ENCODE measurements at places on chromosomes 16 and 17.
A peak's percentile ranks its signal among the peaks of the same experiment; 100 is the strongest.

DNA sequence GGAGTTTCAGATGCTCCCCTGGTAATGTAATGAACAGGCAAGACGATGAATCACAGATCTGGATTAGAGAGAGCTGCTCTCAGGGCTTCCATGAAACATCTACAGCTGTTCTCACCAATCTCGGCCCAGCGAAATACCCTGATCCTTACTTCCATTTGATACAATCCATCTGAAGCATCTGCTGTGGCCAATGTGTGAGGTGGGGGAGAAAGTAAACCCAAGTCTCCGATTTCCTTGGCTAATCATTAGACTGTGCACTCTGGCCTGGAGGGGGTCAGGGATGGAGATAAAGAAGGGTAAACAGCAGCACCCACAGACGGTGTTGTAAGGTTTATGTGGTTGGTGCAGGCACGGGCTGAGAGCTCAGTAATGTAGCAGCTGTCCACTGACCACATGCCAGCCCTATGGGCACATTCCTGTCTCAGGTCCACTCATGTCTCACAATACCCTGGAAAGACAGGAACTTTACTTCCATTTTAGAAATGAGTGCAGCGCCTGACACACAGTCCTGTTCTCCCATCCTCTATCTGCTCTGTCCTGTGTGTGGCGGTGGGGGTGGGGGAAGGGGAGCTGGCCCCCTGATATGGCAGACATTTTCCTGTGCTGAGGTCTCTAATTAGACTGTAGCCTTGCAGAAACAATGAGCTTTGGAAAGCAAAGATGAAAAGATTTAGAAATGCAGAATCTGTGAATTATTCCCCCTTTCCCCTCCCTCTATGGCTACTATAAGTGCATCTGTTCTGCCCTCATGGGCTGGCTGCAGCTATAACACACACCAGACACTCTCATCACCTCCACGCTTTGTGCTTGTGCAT, 48.3 kb upstream of the ERN1 start:
- H3K36me3 ChIP-seq, result peaks cover 6% of the 10 kb centered on the region
- H3K4me3 ChIP-seq, result no peak overlapping the region
- H3K4me1 ChIP-seq, result no peaks in the 10 kb centered on the region
- H3K27me3 ChIP-seq, result no peaks in the 10 kb centered on the region
- DNase-seq, result no peak
- no peak overlapping the region for H3K27ac ChIP-seq

- DNase-seq, result no peak
- H3K36me3 ChIP-seq, result no peaks in the 10 kb centered on the region
- H3K27ac ChIP-seq, result no peak overlapping the region
Observed at GRCh38 chr17:44827863-44828262, 2.2 kb downstream of the GJC1 start.

DNA sequence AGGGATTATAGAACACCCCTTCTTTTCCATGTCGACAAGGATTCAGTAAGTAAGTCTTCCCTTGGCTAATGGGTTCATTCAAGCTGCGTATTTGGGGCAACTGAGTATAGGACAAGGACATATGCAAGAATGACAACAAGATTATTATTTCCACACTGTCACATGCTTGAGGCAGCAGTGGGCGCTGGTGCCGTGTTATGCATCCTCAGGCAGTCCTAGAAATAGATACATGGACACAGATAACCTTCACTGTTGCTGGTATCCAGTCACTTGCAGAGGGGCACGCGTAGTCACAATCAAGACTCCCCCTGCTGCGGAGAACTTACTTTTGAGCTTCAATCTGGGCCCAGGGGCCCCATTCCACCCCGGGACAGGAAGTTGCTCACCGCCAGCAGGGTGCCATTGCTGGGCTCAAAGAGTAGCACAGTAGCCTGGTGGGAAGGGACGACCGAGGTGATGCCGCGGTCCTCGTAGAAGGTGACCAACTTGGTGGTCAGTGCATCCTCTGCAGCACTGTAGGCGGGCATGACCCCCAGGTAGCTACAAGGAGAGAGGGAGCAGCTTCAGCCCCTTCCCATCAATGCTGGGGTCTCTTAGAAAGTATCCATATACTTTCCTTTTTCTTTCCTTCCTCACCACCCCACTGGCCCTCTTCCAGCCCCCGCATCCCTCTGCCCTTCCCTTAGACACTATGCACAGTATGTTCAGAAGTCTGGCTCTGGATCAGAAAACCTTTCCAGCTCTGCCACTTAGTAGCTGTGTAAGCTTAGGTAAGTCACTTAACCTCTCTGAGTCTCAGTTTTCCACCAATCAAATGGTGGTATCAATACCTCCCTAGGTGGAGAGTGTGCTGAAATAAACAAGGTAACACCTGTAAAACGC, 804 bp downstream of the CRYM start:
- no peak overlapping the region for H3K27ac ChIP-seq
- peaks cover 7% of the 10 kb centered on the region for H3K4me1 ChIP-seq
- DNase-seq, result no peak
- H3K36me3 ChIP-seq, result no peaks in the 10 kb centered on the region

GRCh38 chr16:84175350-84176081, 11.3 kb downstream of the TAF1C start:
- H3K4me1 ChIP-seq, result no peaks in the 10 kb centered on the region
- no peak overlapping the region for H3K27ac ChIP-seq
- H3K36me3 ChIP-seq, result peaks cover 3% of the 10 kb centered on the region
- H3K27me3 ChIP-seq, result peaks cover 2% of the 10 kb centered on the region

- H3K36me3 ChIP-seq, result no peaks in the 10 kb centered on the region
- H3K4me3 ChIP-seq, result no peak overlapping the region
- no peaks in the 10 kb centered on the region for H3K4me1 ChIP-seq
- H3K27me3 ChIP-seq, result no peaks in the 10 kb centered on the region
- H3K27ac ChIP-seq, result no peak overlapping the region
- no peak for DNase-seq
Observed at GRCh38 chr16:52785653-52786052, 238.7 kb upstream of the TOX3 start.

DNA sequence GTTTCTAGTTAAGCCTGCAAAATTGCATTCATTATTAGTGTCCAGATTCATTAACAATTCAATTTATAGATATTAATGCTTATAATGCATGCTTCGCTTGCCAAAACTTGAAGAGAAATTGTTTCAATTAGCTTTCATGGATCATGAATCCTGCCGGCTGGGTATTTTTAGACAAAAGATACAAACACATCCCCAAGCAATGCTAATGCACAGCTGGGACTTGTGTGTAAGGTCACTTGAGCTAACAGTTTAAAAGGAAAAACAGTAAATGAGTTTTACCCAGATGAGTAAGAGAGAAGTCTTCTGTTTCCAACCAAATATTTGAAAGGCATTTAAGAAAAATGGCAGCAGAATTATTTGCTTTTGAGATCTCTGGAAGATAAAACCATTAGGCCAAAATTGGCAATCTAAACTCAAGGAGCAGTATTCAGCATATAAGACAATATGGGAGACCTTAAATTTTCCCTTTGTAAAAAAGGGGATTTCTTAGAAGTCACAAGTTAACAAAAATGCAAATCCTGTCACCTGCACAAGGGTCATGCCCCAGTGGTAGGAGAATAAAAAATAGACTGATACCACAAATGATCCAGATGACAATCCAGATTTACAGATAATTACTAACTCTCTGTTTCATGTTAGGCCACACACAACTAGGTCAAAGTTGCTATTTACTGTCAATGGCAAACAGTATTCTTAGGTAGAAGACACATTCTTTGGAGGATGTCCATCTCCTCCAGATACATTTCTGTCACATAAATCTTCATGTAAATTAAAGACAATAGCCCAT, 418.4 kb upstream of the PMFBP1 start:
- DNase-seq, result no peak
- no peaks in the 10 kb centered on the region for H3K4me1 ChIP-seq

- H3K36me3 ChIP-seq, result no peaks in the 10 kb centered on the region
- H3K27me3 ChIP-seq, result peaks cover 7% of the 10 kb centered on the region
- no peak for DNase-seq
- no peak overlapping the region for H3K4me3 ChIP-seq
- no peak overlapping the region for H3K27ac ChIP-seq
- H3K4me1 ChIP-seq, result peaks cover 13% of the 10 kb centered on the region
Observed at GRCh38 chr17:65103896-65104295, 33.3 kb upstream of the RGS9 start.

GRCh38 chr17:74898376-74898946, 5.0 kb upstream of the FADS6 start:
- H3K4me1 ChIP-seq, result peaks cover 2% of the 10 kb centered on the region
- peaks cover 9% of the 10 kb centered on the region for H3K27me3 ChIP-seq
- no peak for DNase-seq
- H3K27ac ChIP-seq, result no peak overlapping the region
- no peaks in the 10 kb centered on the region for H3K36me3 ChIP-seq

GRCh38 chr17:75832164-75832651, 12.0 kb downstream of the UNC13D start:
- H3K27me3 ChIP-seq, result no peaks in the 10 kb centered on the region
- peaks cover 41% of the 10 kb centered on the region for H3K4me1 ChIP-seq
- peaks cover 61% of the 10 kb centered on the region for H3K36me3 ChIP-seq
- peak; percentile 46 for DNase-seq

- H3K4me1 ChIP-seq, result peaks cover 62% of the 10 kb centered on the region
- peak overlapping the region; percentile 77 for H3K27ac ChIP-seq
- H3K27me3 ChIP-seq, result no peaks in the 10 kb centered on the region
- H3K4me3 ChIP-seq, result peak overlapping the region; percentile 55
- DNase-seq, result peak; percentile 71
Observed at GRCh38 chr17:68460715-68461114, 3.4 kb upstream of the WIPI1 start.

- H3K36me3 ChIP-seq, result no peaks in the 10 kb centered on the region
- H3K4me3 ChIP-seq, result no peak overlapping the region
- no peak for DNase-seq
- H3K27ac ChIP-seq, result no peak overlapping the region
- H3K27me3 ChIP-seq, result peaks cover 20% of the 10 kb centered on the region
Observed at GRCh38 chr16:86490859-86491639, 19.3 kb upstream of the FOXF1 start.

- H3K27ac ChIP-seq, result peak overlapping the region; percentile 60
- no peak for DNase-seq
- H3K4me1 ChIP-seq, result peaks cover 65% of the 10 kb centered on the region
- peak overlapping the region; percentile 76 for H3K4me3 ChIP-seq
- H3K27me3 ChIP-seq, result no peaks in the 10 kb centered on the region
Observed at GRCh38 chr17:73227944-73228343, 33.7 kb downstream of the CPSF4L start.

DNA sequence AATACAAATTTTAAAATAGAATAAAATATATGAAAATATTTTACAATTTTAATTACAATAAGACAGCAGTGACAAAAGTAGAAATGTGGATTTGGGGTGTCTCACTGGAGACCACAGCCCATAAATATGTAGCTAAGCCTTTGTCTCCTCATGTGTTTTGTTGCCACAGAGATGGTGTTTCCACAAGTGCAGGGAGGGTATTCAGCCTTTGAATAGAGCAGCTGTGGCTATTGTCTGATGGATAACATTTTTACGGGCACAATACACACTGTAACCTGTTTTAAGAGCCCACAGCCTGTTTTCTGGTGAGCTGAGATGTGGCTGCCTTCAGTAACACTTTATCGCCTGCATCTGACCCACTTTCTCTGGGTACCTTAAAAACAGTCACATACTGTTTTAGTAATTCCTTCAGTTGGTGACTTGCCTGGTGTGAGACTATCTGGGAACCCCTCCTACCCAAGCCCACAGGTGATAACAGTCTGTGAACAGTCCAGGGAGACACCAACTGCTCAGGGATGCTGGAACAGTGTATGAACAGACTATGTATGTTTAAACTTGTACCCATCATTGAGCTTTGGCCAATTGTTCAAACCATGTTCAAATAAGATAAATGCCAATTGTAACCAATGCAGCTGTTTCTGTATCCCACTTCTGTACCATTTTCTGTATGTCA, 7.8 kb upstream of the AHSP start:
- H3K27me3 ChIP-seq, result no peaks in the 10 kb centered on the region
- H3K36me3 ChIP-seq, result no peaks in the 10 kb centered on the region
- H3K4me3 ChIP-seq, result no peak overlapping the region
- no peak for DNase-seq

DNA sequence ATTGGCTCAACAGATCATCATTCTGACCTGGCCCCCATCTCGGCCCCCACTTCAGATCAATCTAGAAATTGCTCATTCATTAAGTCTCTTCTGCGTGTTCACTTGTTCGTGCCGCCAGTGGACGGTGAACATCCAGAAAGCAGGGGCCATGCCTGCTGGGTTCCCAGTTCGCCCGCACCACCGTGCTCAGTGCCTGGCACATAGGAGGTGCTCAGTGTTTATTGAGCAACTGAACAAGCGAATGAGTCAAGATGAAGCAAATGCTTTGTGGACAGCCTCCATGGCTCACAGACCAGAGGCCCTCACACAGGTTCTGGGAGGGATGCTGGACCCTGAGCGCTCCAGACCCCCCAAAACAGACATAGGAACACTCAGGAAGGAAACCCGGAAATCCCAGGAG, 13.9 kb downstream of the BEAN1 start:
- H3K27ac ChIP-seq, result no peak overlapping the region
- no peak overlapping the region for H3K4me3 ChIP-seq
- H3K36me3 ChIP-seq, result no peaks in the 10 kb centered on the region
- no peaks in the 10 kb centered on the region for H3K27me3 ChIP-seq
- no peaks in the 10 kb centered on the region for H3K4me1 ChIP-seq

DNA sequence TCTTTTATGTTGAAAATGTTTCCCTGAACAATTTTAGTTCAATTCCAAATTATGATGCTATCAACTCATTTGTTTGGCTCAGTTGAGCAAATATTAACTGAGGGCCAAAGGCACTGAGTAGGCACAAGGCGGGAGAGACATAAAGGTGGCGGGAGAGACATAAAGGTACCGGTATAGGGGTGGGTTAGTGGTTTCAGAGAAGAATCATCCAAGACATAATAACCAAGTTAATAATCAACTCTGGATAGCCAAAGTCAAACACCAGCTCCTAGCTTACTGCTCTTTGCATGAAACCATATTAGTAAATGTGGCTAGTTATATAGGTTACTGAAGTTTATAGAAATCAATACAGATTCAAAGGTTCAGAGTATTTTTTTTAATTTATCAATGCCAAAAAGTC, 91.7 kb downstream of the RPGRIP1L start:
- no peaks in the 10 kb centered on the region for H3K27me3 ChIP-seq
- no peak for DNase-seq
- no peak overlapping the region for H3K27ac ChIP-seq
- no peaks in the 10 kb centered on the region for H3K4me1 ChIP-seq
- H3K36me3 ChIP-seq, result no peaks in the 10 kb centered on the region

GRCh38 chr17:66775881-66776400, 59.0 kb upstream of the CACNG5 start:
- H3K4me3 ChIP-seq, result no peak overlapping the region
- peaks cover 17% of the 10 kb centered on the region for H3K36me3 ChIP-seq
- no peaks in the 10 kb centered on the region for H3K4me1 ChIP-seq
- no peak overlapping the region for H3K27ac ChIP-seq
- no peak for DNase-seq
